ENCODE measurements at places on chromosomes 5 and 9.

DNA sequence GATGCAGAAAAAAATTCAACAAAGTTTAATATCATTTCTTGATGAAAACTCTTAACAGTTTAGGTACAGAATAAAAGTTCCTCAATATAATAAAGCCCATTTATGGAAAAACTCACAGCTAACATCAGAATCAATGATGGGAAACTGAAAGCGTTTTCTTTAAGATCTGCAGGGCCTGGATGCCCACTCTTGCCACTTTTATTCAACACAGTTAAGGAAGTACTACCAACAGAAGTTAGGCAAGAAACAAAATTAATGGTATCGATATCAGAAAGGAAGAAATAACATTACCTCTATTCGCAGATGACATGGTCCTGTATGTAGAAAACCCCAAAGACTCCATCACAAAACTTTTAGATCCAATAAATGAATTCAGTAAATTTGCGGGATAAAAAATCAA lies 542.4 kb upstream of the RGMB start:
- no peak for DNase-seq

DNA sequence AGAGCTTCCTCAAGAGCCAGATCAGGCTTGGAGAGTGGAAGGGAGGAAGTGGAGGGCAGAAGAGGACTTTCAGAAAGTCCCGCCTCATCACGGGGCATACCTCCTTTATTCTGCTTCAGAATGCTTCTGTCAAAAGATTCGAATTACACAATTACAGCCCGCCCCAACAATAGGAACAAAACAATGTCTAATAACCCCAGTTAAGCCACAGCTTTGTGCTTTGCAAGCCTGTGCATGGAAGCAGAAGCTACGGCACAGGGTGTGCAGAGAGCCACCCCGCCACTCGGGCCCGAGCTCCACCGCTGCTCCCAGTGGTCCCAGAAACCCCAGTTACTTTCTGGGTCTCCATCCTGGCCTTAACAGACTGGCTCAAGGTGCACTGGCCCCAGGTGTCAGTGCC lies 23.5 kb downstream of the HNRNPH1 start:
- DNase-seq: no peak

GRCh38 chr9:97972753-97973152 lies 10.4 kb upstream of the ANP32B start:
- DNase-seq: no peak

DNA sequence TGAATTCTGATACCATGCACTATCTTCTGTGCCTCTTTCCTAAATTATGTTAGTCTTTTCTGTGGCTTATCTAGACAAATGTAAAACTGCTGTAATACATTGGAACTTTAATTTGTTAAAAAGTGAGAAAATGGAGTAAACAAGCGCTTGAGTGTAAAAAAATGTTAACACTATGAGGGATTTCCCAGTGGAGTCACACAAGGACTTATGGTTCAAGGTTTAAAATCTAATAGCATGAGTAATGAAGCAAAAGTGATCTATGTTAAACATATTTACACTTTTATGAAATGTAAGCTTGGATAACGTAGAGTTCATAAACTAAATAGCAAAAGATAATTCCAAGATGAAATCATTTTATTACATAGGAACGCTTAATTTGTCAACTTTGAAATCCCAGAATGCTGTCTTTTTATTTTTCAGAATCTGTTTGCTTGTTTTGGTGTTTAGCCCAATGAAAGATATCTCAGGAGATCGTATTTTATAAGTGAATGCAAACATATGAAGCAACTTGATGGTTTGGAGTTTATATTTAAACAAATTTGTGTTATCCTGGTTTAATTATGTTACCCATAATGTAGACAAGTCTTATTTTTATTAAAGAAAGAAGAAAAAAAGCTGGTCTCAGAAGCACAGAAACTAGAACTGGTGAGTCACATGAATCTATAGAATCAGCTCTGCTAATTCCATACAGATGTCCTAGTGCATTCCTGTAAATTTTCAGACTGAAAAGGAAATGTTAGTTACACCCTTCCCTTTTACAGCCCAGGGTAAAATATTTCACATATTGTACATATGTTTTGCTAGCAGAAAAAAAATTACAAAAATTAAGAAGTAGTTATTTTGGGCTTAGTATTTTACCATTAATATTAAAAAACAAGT lies 34.2 kb upstream of the FBN2 start:
- DNase-seq: no peak

DNA sequence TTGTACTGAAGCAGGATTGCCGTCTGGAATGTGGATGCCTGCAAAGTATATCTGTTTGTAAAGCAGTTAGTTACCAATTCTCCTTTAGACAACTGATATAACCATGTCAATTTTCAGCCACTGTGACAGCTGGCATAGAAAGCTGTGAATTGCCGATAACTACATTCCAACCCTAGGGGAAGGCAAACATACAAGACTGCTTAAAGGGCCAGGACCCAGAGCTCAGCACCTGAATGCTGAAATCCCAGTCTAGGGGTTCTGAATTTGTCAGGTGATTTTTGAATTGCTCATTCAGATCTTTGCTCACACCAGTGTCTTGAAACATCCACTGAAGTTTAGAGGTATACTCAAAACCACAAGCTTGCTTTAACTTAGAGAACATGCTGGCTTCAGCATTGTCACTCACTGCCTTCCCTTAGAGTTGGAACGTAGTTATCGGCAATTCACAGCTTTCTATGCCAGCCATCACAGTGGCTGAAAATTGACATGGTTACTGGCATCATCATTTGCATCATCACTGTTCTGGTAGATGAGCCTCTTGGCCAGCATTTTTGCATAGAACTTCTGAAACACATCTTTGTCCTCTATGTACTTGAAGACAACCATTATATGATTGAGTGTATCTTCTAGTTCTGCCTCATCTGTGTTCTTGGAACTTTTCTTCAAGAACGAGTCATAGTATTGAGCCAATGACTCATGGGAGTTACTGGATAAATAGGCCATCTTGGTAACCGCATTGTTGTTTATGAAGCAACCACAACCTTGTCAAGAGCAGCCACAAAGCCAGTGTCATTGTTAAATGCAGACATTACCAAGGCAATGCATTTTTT lies 82.1 kb downstream of the CCDC192 start:
- DNase-seq: no peak

- no peak for DNase-seq
These were observed 396.2 kb downstream of the KCTD16 start for GRCh38 chr5:144566747-144567420.

DNA sequence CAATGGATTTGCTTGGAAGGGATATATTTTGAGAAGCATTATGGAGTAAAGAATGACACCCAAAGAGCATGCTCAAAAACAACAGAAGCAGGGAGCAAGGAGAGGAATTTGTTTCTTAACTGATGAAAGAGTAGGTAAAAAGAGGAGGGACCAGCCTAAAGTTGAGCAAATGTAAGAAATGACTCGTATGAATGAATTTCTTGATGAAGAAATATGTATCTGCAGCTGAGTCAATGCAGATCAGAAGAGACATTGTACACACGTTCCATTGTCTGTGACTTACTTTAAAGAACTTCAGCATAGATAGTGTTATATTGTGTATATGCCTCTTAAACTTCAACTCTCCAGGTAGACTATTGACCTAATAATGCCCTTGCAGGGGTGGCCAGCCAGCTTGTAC lies 112.7 kb upstream of the NREP start:
- no peak for DNase-seq

DNA sequence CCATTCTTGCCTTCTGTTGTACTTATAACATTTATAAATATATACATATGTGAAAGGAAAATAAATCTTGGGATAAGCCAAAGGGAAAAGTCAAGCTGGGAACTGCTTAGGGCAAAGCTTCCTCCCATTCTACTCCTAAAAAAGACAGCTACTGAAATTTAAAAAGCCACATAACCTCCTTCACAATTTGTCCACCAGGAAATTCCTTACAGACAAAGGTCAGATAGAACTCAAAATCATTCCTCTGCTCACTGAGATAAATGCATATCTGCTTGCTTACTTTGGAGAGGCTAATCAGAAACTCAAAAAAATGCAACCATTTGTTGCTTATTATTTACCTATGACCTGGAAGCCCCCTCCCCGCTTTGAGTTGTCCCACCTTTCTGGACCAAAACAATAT lies 112.5 kb downstream of the CEMIP2 start:
- DNase-seq: no peak

- DNase-seq: no peak
These were observed 339.5 kb upstream of the ZNF608 start for GRCh38 chr5:125085797-125086505.

- no peak for DNase-seq
These were observed 45.2 kb downstream of the ANKDD1B start for GRCh38 chr5:75656311-75657003.

GRCh38 chr9:108235609-108236008 lies 620.2 kb downstream of the ACTL7B start:
- DNase-seq: no peak

DNA sequence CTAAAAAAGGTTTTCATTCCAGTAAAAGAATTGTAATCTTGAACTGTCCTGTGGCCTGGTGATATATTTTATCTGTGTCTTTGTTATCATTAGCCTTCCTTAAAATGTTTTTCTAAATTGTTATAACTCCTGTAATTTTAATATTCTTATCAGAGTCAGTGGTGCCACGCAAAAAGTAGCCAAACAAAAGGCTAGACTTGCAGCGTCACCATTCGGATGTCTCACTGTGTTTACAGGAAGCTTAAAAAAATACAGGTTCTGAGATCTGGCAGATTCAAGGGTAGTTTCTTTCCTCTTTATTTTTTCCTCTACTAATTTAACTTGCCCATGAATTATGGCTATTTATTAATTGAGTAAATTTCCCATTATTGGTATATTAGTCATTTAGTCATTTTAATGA lies 362.3 kb downstream of the MAT2B start:
- DNase-seq: no peak

DNA sequence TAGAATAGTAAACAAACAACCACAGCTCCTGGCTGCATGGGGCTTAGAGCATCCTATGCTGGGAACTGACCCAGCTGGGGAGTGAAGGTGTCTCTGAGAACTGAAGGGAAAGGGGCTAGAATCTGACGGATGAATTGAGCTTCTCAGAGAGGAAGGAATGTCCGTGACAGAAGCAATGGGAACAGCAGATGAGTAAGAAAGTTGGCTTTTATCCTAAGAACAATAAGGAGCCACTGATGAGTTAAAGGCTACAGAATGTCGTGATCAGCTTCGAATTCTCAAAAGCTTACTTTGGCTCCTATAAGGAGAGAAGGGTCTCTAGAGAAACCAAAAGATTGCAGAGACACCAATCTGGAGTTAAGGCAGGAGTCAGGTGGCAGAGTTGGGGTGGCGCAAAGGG lies 52.6 kb downstream of the EBF1 start:
- DNase-seq: no peak

- peak; percentile 29 for DNase-seq
These were observed 100.3 kb upstream of the PANK3 start for GRCh38 chr5:168679515-168679920.

GRCh38 chr9:135391759-135392158 lies 87.8 kb upstream of the PPP1R26 start:
- no peak for DNase-seq

- DNase-seq: no peak
These were observed 1.3 kb downstream of the RANBP3L start for GRCh38 chr5:36300191-36300926.

- no peak for DNase-seq
These were observed 1.3 kb downstream of the PSAT1 start for GRCh38 chr9:78298046-78298765.

GRCh38 chr5:158055111-158055501 lies 196.2 kb upstream of the CLINT1 start:
- no peak for DNase-seq

GRCh38 chr5:88868468-88869068 lies 14.4 kb downstream of the MEF2C start:
- DNase-seq: no peak

- no peak for DNase-seq
These were observed 76.7 kb downstream of the PDE4D start for GRCh38 chr5:59816654-59817300.

GRCh38 chr9:87076825-87077224 lies 129.5 kb upstream of the GAS1 start:
- DNase-seq: no peak

Measured in memory B cell (primary cell).